ENCODE measurements at places on chromosomes 5 and 9.
A peak's percentile ranks its signal among the peaks of the same experiment; 100 is the strongest.

- no peak for DNase-seq
Measured at GRCh38 chr9:137311986-137312851, 10.1 kb upstream of the NRARP start.

GRCh38 chr9:26567976-26568375 is 324.6 kb downstream of the CAAP1 start:
- DNase-seq = no peak

GRCh38 chr9:99073985-99074901 is 30.7 kb upstream of the TGFBR1 start:
- DNase-seq = no peak

GRCh38 chr5:151141535-151141934 is 16.0 kb downstream of the ANXA6 start:
- no peak for DNase-seq

DNA sequence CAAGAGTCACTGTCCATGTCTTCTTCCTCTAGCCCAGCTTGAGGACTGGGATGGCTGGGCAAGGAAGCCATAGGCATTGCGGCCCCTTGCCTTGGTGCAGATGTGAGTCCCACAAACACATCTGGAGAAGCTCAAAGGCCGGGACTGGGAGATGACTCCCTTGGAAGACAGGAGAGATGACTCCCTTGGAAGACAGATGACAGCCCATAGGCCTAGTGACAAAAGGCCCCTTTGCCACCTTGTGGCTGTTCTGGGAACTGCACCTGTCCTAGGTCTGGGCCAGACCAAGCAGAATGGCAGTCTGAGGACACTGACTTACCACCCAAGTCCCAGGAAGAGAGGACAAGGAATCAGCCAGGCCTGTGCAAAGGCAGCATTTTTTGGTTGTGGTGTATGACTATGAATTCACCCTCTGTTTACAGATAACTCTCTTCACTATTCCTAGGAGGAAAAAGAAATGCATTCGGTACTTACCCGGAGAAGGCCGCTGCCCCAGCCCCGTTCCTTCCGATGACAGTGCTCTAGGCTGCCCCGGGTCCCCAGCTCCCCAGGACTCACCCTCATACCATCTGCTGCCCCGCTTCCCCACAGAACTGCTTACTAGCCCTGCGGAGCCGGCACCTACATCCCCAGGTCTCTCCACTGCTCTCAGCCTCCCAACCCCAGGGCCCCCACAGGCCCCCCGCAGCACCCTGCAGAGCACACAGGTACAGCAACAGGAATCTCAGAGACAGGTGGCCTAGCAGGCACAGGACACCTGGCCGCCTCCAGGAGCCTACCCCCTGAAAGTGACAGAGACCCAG is 30.8 kb downstream of the SKP1 start:
- peak; percentile 80 for DNase-seq

DNA sequence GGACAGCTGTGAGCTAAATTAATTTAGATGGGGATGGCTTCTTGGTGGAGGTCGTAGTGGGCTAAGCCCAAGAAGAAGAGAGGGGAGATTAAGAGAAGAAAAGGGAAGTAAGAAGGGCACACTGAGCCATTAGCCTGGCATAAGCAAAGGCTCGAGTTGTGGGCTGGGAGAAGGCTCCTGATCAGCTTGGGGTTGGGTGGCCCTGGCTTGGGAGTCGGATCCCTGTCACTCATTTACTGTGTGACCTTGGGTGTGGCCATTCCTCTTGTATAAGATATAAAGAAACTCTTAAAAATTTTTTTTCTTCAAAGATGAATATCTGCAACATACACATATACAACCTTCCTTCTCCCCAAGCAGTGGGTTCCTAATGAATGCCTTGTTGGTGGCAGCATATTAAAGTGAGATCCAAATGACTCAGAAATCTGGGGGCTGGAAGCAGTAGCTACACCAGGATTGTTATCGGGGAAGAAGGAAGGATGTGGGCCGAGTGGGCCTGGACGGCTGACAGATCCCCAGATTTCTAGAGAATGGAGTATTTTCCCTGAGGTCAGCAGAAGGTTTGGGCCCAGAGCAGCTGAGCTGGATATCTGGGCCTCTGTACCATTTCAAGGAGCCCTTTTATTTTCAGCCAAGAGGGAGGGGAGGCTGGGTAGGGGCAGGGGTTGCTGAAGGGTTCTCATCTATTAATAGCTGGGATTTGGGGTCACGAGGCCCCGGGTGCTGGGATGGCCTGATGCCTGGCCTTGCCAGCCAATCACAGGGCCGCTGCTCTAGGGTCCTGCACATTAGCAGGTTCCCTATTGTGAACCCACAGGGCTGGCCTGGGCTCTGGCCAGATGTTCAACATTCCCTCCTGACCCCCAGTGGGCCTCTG is 52.1 kb downstream of the PPARGC1B start:
- no peak for DNase-seq

- no peak for DNase-seq
Measured at GRCh38 chr5:95177456-95177855, 107.4 kb downstream of the MCTP1 start.

DNA sequence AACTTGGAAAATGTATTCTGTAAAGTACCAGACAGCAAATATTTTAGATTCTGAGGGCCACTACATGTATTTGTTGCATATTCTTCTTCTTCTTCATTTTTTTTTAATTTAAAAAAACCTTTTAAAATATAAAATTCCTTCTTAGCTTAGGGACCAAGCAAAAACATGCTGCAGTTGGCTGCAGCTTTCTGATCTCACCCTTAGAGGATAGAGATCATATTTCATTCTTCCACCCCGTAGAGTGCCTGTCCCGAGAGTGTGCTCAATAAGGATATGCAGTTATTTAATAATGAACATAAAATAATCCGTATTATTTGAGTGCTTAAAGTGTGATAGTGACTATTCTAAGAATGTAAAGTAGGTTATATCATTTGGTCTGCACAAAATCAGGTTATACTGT is 204.2 kb upstream of the CD180 start:
- no peak for DNase-seq

GRCh38 chr5:56569566-56569965 is 245.8 kb upstream of the MAP3K1 start:
- no peak for DNase-seq

DNA sequence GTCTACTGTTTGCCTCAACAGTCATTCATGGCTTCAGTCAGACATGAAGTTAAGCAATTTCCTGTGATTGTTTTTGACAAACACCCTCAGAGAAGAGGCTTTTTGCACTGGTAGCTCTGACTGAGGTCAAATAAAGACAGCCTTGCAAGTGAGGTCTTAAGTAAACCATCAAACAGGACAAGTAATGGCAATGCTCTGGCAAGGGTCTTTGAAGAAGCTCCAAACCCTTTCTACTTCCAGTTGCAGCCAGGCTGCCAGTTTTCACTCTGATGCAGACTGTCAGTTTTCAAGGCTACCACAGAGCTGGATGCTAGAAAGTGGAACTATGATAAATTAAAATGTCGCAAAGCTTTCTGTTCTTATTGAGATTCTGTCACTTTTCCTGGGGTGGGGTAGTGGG is 421.5 kb upstream of the PTGER4 start:
- DNase-seq = no peak

GRCh38 chr9:96483733-96484390 is 33.9 kb downstream of the HABP4 start:
- DNase-seq = no peak

DNA sequence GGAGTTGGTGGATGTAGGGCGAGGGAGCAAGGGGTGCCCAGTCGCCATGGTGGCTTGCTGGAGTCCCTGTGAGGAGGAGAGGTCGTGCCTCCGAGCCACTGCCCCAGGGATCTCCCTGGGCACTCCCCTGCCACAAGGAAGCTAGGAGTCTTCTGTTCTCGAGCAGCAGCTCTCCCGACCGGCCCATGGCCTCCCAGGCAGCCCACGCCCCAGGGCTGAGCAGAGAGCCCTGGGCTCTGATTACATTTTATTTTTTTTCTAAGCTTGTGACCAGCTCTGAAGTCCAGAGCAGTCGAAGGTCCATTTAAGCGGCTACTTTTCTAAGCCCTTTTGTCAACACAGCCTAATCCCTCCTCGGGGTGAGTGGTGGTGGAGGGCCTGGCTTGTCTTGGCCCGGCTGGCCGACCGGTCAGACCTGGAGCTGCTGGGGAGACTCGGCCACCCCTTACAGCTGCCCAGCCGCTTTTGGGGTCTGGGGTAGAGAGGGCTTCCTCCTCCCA is 2.1 kb downstream of the RXRA start:
- DNase-seq = no peak

DNA sequence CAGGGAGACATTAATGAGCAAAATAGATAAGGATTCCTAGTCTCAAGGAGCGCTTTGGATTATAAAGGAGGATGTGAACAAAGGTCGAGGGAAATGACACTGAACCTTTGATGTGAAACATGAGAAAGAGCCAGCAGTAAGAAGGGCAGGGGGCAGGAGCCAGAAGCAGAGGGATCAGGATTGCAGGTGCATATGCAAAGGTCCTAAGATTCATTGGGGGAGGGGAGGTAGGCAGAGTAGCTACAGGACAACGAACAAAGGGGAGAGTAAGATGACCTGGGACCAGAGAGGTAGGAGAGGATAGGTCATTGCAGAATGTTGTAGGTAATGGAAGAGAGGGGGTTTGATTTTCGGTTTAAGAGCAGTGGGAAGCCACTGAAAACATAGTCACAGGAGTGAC is 129.2 kb upstream of the TRPM3 start:
- no peak for DNase-seq

- no peak for DNase-seq
Measured at GRCh38 chr5:8491254-8491653, 622.3 kb downstream of the MTRR start.

DNA sequence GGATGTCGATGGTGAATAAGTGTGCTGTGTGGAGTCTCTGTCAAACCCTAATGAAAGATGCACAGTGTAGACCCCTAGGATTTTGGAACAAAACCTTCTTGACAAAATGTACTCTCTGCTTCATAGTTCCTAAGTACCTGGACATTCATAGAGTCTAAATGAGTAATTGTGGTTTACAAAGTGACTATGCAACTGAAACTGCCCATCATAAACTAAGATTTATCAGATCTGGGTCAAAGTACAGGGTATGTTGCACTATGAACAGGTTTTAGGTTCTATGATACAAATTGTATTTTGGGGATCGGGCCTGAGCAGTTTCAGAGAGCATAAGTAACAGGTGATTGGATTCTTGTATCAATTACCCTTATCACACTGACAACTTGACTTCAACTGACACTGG is 79.4 kb downstream of the LURAP1L start:
- no peak for DNase-seq

GRCh38 chr5:1012900-1013237 is 4.3 kb downstream of the NKD2 start:
- no peak for DNase-seq

- DNase-seq = no peak
Measured at GRCh38 chr9:4318741-4319140, 18.9 kb upstream of the GLIS3 start.

- DNase-seq = no peak
Measured at GRCh38 chr9:79565245-79565644, 6.5 kb upstream of the TLE4 start.

- peak; percentile 10 for DNase-seq
Measured at GRCh38 chr9:127122176-127123063, at the start of gene ANGPTL2. Gene ANGPTL2, minus strand, starts transcription at chr9:127122635. Its CDS starts 13,904 bp downstream, at chr9:127108731.

DNA sequence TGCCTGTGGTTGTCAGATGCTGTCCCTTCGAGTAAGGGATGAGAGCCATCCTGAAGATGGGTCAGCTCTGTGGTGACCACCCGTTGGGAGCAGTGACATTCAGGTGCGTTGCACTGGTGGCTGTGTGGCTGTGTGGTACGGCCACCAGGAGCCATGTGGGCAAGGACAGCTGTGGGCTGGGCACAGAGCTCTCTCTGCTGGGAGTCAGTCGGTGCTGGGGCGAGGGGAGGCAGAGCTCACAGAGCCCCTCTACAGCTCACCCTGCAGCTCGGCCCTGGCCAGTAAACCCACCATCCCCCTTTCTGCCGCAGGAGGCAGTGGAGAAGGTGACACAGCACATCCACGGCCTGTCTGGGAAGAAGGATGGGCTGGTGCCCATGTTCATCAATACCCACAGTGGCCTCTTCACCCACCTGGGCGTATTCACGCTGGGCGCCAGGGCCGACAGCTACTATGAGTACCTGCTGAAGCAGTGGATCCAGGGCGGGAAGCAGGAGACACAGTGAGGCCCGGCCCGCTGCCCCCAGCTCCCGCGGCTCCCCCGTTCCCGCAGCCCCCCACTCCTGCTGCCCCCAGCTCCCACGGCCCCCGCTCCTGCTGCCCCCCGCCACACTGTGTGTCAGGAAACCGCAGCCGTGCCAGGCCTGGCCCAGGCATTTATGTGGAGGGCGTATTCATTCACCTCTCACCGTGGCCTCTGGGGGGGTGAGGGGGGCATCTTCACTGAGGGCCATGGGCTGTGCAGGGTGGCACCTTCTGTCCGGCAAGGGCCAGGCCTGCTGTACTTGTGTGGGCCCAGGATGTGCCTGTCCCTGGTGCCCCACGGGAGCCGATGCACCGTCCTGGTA is 8.5 kb downstream of the DPP7 start:
- no peak for DNase-seq

DNA sequence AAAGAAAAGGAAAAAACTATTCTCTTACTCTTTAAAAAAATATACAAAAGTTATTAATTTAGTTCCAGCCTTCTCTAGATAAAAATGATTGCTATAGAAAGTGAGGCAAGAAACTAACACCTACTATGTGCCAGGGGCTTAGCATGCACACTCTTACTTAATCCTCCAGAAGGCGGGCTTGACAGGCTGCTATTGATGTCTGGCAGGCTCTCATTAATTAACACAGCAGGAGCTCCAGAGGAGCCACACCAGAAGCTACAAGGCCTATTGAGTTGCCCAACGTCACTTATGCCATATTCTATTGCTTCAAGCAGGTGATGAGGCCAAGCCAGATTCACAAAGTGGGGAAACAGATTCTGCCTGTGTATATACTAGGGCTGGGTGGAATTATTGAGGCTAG is 54.6 kb upstream of the CLINT1 start:
- no peak for DNase-seq

DNA sequence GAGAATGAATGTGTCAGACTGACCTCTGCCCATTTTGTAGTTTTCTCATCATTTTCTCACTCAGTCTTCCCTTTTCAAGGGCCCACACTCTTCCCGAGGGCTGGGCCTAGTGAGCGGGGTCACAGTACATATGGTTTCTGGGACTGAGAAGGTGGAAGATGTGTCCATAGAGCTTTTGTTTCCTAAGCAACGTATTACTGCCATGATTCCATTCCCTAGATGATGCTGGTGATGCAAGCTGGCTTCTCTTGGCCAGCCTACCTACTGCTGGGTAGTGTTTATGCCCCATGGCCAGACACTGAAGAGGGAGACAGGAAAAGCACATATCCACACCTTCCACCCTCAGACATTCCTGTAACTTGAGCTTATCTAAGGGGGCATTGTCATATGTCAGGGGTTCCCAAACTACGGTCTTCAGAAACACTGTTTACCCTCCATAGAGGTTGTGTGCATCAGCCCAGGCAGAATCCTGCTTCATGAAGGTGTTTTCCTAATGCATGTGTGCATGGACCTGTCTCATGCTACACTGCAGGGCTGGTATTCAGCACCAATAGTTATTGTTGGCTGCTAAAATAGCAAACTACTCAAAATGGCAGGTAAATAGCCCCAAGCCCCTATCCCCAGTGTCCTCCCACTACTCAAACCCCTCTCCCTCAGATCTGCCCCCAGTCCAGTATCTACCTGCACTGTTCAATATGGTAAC is 9.5 kb downstream of the IRF1 start:
- no peak for DNase-seq

GRCh38 chr9:35277628-35278359 is 116.0 kb downstream of the UNC13B start:
- no peak for DNase-seq
